GM03348 (cell line): ENCODE measurements at places on chromosomes 12 and 14.

DNA sequence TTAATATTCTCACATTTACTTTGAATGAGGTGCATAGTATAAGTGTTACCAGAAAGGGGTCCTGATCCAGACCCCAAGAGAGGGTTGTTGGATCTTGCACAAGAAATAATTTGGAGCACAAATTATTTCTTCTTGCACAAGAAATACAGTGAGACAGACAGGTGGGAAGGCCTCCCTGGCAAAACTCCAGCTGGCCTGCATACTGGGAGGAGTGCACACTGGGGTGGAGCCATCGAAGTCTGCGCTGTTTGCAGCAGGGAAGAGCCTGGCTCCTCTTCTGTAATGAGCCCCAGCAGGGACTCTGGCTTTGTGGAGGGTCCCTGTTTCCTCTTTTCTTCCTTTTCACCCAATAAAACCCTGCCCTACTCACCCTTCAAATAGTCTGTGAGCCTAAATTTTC lies 141.6 kb downstream of the GLT1D1 start:
- no peak for DNase-seq

DNA sequence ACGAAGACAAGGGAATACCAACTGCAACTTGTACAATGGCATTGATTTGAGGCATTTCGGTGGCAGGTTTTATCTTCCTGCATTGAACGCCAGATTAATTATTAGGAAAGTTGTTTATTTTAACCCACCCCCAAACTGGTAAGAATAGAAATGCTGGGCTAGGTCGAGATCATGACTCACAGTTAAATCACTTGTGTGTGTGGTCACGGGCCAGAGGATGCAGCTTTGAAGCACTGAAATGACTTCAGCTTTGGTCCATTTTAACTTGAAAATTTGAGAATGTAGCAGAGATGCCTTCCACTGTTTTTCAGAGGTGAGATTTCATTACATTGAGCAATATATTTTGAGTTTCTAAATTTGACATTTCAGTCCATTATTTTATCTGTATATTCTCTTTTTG lies 23.6 kb upstream of the KCNH3 start:
- peak; percentile 69 for DNase-seq

GRCh38 chr12:5770727-5771126 lies 174.3 kb downstream of the ANO2 start:
- no peak for DNase-seq

DNA sequence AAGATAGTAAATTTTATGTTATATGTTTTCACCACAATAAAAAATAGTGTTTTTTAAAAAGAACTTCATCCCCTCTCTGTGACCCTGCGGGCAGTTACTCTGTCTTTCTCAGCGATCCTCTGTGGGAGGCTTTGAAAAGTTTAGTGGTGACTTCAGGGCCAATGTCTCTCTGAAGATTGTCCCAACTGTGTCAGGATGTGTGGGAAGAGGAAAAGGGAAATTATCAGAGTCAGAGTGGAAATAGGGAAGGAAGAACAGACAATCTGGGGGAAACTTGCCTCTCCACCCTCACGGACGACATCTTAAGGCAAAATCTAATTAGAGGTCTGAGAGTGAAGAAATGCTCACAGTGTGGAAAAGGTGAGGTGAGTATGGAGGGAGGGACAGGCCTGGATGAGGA lies 3.5 kb upstream of the OR10P1 start:
- no peak for DNase-seq

GRCh38 chr14:61462566-61463193 lies 141.3 kb downstream of the PRKCH start:
- peak; percentile 37 for DNase-seq
